H7 (cell line): ENCODE measurements at places on chromosomes 3 and 15.
A peak's percentile ranks its signal among the peaks of the same experiment; 100 is the strongest.

GRCh38 chr15:76575274-76575673 is 238.7 kb downstream of the ISL2 start:
- no peak for DNase-seq

DNA sequence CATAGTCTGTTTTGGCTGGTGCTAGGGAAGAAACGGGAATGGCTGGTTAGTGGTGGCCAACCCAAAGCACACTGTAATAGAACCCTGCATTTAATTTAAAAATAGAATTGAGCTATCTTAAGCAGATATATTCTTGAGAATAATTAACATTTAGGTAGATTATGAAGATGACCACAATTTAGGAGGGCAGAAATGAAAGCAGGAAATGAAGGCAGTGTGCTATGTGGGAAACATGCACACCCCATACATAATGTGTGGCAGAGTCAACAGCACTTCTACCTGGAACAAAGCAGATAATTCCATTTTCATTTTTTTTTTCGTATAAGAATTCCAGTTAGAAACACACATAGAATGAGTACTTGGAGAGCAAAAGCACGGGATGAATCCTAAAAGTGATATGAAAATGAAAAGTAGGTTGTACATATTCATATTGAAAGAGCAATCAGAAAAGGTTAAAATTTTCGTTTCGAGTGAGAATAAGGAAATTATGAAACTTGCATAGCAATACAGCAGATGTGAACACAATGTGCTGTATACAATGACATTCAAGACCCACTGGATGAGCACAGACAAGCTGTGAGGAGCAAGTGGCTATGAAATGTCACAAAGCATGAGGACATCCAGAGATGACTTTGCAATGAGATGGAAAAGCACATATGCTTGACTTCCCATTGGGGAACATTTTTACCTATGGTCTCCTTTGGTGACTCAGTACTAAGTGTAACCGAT is 102.6 kb downstream of the TFG start:
- DNase-seq, result no peak

DNA sequence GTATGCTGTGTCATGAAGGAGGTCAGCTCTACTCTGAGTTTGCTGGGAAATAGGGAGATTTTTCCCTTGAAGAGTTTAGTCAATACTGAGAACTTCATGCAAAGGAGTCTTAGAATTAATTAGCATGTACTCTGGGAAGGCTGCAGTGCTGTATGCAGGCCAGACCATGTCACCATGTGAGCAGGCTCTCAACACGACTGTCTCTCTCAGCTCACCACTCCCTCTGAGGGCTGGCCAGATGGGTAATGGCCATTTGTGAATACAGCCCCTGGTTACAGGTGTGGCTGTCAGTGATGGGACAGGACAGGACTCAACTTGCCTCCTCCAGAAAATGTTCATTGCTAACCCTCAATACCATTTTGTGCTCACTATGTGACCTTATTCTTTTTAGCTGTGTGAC is 5.1 kb upstream of the CERS3 start:
- no peak for DNase-seq

DNA sequence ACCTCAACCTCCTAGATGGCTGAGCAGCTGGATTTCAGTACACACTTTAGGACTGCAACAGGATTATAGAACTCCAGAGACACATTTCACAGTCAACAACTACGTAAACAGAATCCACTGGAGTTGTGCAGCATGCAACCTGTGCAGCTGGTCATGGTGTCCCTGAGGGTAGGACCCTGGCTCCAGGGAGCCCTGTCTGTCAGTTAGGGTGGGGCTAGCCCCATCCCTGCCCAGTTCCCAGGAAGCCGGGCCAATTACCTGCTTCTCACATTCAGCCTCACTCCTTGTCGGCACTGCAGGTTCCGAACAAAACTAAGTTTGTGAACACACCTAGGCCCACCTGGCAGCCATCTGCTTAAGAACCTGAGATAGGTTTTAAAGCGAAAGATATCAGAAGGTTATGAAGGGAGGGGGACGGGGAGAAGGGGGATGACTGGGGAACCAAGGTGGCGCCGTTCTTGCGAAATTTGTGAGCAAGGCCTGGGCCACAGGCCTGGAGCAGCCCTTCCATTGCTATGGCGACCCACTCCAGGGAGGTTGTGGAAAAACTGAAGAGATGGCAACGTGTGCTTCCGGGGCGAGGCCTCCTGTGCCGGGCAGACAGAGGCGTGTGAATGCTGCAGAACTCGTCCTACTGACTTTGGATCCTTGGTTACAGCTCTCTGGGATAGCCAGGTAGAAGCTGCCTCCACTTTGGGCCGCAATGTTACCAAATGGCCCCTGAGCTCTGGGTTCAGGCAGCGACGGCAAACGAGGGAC is 25.3 kb downstream of the ACSBG1 start:
- peak; percentile 27 for DNase-seq

- no peak for DNase-seq
These were observed 6.6 kb downstream of the POLR2H start for GRCh38 chr3:184368116-184368515.

- no peak for DNase-seq
These were observed 26.7 kb downstream of the PIK3CA start for GRCh38 chr3:179174898-179175297.

DNA sequence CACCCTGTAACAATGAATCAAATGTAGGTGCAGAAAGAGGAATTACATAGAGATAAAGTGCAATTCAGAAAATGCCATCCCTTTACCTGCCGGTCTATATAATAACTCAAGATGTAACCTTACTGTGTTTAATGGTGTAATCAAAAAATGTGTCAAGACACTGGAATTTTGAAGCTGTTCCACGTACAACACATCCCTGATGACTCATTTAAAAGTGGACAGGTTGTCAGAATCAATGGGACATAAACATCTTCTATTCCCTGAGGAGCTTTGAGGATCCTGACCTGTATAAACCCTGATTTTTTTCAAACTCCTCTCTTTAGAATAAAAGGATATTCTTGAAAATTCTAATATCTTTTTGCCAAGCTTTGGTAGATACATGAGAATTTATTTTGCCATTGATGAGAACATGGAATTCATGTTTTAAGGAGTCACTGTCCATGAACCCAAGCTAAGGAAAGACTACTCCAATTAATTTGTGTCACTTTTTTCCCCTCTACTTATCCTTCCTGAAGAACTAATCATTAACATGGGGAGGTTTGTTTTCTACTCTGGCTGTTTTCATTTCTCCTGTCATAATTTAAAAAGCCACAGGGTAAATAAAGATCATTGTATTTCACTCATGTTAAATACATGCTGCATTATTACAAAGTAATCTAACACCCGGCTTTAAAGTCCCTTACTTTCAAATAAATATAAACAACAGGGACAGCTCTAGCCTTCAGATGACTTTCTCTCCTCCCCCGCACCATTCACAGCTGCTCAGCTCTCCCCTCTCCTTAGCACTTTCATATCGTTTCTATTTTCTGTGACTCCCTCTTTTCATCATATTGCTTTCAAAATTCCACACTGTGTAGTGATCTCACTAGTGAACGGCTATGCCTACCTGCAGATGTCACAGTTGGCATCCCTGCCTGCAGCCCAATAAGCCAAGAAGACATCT is 138.3 kb downstream of the TAFA4 start:
- no peak for DNase-seq

- no peak for DNase-seq
These were observed 9.9 kb downstream of the CHRNB4 start for GRCh38 chr15:78630886-78631633.

DNA sequence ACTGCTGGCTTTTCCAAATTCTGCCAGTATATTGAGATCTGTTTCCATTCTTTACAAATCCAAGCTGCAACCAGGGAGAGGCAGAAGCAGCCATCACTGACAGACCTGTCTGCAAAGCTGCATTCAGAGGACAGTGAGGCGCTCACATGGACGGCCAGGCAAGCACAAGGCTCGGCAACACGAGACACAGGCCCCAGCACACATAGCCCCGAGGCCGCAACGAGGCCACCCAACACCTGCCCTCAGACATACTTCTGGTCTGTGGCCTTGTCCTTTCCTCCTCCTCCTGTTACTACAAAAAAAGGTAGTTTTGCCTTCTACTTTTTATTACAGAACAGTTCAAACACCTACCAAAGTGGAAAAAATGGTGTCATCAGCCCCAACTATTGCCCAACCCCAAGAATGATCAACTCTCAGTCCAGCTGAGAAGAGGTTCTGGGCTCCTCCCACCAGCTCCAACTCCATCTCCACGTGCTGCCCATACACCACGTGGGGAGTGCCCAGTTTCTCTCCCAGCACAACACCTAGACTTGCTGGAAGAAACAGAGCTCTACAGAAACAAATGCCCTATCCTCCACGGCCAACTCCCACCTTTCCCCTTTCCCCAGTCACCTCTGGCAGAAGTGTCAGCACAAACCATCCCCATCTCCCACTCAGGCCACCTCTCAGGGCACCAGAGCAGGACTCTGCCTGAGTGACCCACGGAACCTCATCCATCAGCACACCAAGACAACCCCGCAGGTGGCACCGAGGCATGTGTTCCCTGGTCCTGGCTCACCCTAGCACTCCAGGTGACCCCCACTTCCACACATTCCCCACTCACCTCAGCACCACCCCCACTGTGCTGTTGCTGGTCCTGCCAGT is 7.4 kb downstream of the ZXDC start:
- DNase-seq, result no peak

DNA sequence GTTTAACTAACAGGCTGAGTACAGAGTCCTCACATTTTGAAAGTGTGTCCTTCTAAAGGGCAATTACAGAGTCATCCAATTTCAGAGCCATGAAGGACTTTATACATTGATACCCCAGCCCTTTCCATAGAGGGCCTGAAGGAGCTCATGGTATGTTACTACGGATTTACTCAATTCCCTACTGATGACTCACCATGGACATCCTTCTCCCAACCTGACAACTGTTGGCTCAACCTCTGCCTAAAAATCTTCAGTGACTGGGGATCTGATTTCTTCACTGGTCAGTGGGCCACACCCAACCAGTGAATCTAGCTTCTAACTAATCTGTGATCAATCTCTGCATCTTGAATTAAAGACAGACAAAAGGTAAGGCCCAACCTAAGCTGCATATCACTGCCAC is 963.4 kb upstream of the CFAP20DC start:
- no peak for DNase-seq

DNA sequence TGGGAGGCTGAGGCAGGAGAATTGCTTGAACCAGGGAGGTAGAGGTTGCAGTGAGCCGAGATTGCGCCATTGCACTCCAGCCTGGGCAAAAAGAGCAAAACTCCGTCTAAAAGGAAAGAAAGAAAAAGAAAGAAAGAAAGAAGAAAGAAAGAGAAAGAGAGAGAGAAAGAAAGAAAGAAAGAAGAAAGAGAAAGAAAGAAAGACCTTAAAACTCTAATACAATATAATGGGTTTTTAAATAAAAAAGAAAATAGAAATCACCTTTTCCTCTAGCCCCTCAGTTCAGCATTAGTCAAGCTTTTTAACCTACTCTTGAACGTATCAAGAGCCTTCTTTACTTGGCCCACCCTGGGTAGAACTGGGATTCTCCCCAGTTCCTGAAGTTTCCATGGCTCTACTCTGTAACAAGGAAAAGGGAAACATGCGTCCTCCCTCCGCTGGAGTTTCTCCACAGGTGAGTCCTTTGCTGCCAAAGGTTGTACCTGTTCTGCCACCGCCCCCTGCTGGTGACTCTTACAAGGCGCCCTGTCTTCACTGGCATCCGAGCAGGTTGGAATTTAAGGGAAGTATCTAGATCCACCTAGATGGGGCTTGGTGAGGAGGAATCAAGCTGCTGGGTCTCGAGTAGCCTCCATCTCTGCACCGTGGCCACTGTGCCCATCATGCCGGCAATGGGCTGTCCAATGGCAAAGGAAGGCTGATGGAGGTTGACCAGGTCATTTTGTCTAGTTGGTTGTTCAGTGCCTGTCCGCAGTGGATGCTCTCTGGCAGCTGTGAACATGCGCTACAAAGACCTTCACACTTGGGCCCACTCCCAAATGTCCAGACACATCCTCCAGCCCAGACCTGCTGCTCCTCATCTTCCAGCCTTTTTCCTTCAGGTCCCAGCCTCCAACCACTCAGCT is 20.6 kb upstream of the EPHB3 start:
- peak; percentile 83 for DNase-seq

DNA sequence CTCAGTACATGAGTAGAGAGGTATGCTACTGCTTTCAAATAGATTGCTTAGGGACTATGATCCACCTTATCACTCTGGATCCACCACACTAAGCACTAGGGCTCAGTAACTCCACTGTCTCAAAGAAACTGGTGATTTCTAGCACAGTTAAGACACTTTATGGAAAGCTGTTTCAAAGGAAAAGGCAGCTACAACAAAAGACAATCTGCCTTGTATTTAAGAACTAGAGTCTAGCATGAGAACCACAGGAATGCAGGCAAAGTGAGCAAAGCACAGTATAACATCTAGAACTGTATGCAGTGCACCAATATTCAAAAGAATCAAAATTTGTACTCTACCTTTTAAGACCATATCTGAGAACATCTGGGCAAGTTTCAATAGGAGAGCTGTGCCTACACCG is 17.9 kb downstream of the TFRC start:
- no peak for DNase-seq

DNA sequence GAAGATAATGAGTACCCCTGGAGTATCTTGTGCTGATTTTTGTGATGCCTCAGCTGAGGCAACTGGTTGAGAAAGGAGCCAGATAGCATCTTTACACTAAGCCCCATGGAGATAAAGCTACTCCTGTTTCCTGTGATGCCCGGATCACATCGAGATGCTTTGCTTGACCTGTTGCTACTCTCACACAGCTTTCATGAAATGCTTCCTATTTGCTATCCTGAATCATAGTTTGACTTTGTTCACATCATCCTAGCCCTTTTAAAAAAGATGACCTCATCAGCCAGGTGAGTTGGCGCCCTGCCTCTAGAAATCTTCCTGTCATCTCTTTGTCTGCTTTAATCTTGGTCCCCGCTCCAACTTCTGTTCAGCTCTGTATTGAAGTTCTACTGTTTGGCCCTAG is 409.6 kb upstream of the TBL1XR1 start:
- DNase-seq, result no peak

DNA sequence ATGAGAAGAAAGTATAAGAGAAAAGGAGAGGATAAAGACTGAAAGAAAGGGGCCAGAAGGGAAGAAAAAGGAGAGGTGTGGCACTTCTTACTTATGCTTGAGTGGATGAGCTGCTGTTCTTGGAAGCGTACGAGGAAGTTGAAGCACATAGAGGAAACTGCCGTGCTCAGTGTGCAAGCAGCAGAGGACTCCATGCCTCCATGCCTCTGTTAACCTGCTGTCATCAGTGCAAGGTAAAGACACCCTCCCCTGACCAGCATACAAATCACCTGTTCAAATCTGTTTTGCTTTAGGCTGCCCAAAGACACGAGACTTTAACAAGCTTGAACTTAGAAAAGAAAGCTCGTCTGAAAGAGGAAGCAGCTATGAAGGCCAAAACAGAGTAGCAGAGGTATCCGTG is 6.4 kb downstream of the WDR5B start:
- no peak for DNase-seq
